ENCODE measurements at places on chromosomes 7 and 10.

DNA sequence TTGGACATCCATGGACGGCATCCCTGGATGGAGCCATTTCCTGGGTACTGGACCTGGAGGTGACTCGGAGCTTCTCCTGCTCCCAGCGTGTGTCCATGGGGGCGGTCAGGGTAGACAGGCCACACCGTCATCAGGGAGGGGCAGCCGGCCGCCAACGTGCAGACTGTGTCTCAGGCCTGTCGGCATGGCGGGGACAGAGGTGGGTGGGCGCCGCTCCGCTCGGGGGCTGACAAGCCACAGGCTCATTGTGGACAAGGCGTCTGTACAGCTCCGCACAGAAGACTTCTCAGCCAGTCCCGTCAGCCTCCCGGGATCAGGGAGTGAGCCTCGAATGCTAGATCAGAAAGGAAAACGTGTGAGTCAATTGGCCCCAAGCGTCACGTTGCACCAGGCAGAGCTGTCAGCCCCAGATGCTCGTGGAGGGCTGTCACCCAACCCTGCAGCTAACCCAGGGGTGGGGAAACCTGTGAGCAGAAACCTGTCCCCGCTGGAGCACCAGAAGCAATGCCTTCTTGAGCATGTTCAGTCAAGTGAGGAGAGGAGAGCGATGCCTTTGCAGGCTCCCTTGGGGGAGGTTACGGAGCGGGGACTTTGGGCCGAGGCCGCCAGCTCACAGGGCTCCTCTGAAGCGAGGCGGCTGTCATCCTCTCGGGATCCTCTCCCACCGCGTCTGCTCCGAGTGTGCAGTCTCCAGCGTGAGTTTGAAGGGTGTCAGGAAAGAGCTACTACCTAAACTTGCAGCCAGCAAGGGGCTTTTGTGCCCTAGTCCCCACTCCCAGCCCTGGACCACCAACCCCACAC, 16.0 kb upstream of the DPYSL4 start:
- DNase-seq: no peak

DNA sequence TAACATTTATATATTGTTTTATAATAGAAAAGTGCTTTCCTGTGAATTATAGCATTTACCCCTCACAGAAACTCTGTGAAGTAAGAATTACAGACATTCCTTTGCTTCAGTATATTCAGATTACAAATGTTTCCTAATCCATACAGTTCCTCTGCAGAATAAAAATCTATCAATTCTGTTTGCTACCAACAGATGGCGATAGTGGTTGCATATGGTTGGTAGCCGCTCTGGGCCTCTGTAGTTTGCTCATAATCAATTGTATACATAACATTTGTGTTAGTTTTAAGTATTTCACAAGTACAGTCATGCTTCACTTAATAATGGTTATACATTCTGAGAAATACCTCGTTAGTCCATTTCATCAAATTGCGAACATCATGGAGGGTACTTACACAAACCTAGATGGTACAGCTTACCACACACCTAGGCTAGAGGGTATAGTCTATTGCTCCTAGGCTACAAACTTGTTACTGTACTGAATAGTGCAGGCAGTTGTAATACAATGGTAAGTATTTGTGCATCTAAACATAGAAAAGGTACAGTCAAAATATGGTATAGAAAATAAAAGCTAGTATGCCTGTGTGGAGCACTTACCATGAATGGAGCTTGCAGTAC, 94.4 kb upstream of the STEAP4 start:
- DNase-seq: no peak

DNA sequence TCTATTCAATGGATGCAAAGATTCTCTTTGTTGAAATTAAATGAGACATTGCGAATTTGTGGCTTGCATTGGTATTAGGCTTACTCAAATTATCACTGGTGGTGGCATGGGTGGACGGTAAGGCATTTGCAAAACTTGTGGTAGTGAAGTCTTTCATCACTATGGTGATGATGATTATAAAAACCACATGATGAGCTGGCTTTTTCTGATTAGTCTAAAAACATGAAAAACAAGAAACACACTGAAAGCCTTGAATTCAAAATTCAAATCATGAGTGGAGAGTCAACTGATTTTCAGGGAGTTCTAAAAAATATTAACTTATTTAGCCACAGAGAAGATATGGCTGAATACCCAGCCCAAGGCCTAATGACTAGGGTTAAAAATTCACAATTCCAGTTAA, 99.8 kb upstream of the HGF start:
- DNase-seq: no peak

- DNase-seq: no peak
These were observed 355.0 kb downstream of the GLRX3 start for GRCh38 chr10:130491011-130491692.

GRCh38 chr7:5419539-5420066, 4.0 kb downstream of the TNRC18 start:
- DNase-seq: no peak

GRCh38 chr10:31353574-31353973, 34.6 kb downstream of the ZEB1 start:
- DNase-seq: peak; percentile 39

DNA sequence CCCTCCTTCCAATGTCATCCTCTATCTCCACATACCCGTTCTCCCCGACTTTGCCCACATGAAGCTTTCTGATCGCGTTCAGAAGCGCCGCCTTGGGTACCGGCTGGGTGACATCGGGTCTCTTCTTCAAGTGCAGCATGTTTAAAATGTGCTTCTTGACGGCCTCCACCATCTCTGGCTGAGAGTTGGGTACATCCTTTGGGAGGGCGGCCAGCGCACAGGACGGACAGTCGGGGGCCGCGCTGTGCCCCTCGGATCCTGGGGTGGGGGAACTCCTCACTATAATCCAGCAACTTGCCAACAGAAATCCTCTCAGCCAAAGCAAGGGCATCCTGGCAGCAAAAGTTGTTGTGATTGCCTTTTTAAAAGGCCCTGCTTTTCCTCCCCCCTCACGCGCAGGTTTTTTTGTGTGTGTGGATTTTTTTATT, 2.8 kb downstream of the INHBA start:
- no peak for DNase-seq

GRCh38 chr7:74262639-74263398, 8.6 kb upstream of the RFC2 start:
- no peak for DNase-seq

DNA sequence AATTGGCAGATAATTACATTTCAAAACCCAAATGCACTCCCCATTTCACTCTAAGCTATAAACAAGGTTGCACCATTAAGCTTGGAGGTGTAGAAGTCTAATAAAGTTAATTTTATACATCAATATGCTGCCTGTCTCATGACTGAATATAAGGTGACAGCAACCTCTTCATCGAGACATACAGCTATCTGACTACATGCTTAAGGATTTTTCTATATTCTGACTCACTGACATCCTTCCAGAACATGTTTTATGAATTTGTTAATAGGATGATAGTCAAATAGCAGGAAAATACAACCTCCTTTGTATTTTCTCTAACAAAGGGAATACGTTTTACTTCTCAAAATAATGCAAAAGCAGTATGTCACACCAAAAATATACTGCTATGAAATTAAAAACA, 76.6 kb downstream of the NRBF2 start:
- DNase-seq: no peak

GRCh38 chr10:61883371-61884025, 18.0 kb upstream of the ARID5B start:
- DNase-seq: no peak

DNA sequence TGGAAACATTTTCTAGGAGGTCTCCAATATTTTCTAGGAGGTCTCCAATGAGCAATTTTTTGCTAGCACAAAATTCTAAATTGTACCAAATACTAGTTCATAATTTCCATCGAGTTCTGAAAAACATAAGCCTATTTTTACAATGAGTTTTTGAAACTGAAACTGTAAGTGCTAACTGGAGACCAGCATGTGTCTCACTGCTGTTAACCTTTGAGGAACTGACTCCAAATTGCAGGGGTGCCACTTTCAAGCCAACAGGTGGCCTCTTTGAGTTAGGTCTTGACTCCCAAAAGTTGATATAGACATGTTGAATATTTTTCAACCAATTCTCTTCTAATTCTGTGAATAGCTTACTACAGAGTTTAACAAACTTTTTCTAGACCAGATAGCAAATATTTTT, 58.8 kb downstream of the CAV1 start:
- no peak for DNase-seq

Data from CD4-positive, alpha-beta T cell treated with Interleukin-12 subunit alpha and Interleukin-12 subunit beta, for 1 hour (primary cell).